Pulmonary artery endothelial cell (primary cell): ENCODE measurements at places on chromosomes 16 and 17. TPM values are rescaled to one million over a fixed set of nuclear protein-coding genes. Genes with fewer than 3 reads are reported as not detected.

GRCh38 chr16:84847564-84848355, 28.0 kb downstream of the CRISPLD2 start:
- DNase-seq, result no peak

- DNase-seq, result no peak
Measured at GRCh38 chr16:24328835-24329452, 72.8 kb downstream of the CACNG3 start.

DNA sequence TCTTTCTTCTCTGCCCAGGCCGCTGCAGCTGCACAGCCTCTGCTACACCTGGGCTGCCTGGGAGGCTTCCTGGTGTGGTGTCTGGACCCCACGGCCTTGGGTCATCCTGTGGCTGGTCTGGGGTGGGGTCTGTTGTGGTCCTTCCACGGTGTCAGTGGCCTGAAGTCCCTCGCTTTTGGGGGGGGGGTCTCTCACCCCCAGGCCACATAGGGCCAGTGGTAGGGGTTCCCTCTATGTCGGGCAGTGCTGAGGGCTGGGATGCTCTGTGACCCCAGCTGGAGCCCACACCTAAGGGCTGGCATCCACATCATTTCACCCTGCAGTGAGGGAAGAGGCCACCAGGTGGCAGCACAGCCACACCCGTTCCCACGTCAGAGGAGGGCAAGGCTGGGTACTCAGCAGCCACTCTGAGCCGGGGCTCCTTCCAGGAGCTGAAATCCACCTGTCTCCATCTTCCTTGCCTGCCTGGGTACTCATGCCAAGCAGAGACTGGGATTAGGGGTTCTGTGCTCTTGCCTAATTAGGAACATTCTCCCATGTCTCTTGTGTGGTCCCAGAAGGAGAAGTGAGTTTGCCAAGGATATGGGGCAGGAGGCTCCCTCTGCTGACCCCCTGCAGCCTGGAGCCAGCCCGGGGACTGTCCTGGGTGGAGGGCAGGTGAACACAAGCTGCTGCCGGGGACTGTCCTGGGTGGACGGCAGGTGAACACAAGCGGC, 13.0 kb downstream of the ENGASE start:
- DNase-seq, result no peak

DNA sequence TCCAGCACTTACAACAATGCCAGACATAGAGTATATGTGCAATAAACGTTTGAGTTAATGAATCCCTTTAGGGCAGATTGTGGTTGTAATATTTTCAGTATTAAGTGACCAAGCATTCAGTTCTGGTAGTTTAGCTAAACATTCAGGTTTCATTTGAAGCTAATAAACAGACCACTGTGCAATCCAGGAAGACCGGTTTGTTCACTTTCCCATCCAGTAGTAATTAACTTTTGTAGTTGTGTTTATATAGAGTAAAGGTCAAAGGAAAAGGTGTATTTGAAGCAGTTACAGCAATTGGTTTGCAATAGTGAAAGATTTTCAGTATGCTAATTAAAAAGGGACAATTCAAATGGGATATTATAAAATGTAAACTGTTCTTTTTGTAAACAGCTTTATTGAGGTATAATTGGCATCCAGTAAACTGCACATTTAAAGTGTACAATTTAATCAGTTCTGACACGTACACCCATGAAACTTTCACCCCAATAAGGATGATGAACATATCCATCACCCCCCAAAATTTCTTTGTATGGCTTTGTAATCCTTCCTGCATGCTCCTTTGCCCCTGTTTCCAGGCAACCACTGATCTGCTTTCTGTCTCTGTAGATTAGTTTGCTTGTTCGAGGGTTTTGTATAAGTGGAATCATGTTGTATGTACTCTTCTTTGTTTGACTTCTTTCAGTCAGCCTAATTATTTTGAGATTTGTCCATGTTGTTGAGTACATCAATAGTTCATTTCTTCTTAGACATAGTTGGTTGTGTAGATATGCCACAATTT, 26.3 kb downstream of the MRTFB start:
- DNase-seq, result no peak

GRCh38 chr17:66593116-66593515, 241.8 kb upstream of the CACNG5 start:
- no peak for DNase-seq

DNA sequence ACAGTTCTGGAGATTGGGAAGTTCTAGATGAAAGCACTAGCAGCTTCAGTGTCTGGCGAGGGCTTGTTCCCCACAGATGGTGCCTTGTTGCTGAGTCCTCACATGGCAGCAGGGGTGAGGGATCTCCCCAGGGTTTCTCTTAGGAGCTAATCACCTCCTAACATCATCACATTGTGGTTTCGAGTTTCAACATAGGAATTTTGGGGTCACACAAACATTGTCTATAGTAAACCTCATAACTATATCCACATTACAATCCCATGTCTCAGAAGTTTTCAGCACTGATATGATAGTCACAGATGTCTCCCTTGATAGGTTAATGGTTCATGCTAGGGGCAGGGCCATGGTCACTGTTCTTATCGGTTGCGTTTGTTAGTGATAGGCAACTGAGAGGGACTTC, 13.8 kb downstream of the CLUAP1 start:
- no peak for DNase-seq

GRCh38 chr17:73691321-73691766, 47.1 kb upstream of the SDK2 start:
- no peak for DNase-seq

- DNase-seq, result no peak
Measured at GRCh38 chr16:3256866-3257465, 533 bp upstream of the MEFV start.

CIBAR2 gene
- not detected in 2 replicates for total RNA-seq

MMP15 gene
- total RNA-seq, result 3.6 and 5.1 TPM in 2 replicates

HOXB6 gene
- 0.11 and 0.92 TPM in 2 replicates for total RNA-seq

ITGAL gene
- under 0.01 TPM in 1 of 2 replicates, not detected in the other for total RNA-seq

DHRS7C gene
- total RNA-seq, result not detected in 2 replicates
